ENCODE measurements at places on chromosomes 11 and 22.

DNA sequence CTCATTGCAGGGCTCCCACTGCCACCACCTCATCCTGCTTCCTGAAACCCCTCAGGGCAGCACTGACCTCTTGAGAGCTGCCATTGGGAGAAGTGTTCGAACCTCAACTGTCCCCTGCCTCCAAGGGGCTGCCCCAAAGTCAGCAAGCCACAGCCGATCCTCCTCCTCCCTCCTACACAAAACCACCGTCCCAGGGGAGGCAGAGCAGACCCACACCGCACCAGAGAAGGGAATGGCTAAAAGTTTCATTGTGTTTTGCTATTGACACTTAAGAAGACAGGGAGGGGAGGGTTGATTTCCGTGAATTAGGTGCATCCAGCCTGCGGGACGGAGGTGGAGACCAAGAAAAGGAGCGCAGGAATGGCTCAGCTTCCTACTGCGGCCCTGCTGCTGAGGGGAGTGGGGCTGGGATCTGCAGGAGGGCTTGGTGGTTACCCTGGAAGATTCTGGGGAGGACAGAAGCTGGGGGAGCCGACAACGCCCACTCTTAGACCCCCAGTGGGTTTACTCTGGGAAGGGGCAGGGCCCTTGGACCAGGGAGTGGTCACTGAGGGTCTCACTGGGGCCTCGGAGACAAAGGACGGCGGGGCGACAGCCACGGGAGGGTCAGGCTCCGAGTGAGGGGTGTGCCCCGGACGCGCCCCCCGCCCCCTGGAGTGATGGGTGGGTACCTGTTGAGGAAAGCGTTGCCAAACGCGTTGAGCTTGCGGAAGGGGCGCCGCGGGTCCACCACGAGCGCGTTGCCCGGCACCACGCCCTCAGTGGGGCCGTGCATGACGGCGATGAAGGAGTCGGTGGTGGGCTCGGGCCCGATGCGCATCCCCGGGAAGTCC lies 815 bp downstream of the EHD1 start:
- no peak for DNase-seq

- peak; percentile 55 for DNase-seq
Measured at GRCh38 chr11:9613830-9614762, 40.6 kb downstream of the WEE1 start.

DNA sequence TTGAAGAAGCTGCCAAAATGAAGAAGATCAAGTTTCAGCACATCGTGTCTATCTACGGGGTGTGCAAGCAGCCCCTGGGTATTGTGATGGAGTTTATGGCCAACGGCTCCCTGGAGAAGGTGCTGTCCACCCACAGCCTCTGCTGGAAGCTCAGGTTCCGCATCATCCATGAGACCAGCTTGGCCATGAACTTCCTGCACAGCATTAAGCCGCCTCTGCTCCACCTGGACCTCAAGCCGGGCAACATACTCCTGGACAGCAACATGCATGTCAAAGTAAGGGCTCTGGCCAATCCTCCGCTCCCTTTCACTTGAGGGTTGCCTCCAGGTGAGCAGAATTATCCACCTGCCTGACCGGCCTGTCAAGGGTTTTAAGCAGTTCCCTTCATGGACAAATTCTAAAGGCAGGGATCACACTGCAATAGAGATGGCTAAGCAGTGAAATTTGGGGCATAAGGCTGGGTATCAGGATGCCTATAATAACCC lies 6.0 kb downstream of the ANKK1 start:
- peak; percentile 28 for DNase-seq

DNA sequence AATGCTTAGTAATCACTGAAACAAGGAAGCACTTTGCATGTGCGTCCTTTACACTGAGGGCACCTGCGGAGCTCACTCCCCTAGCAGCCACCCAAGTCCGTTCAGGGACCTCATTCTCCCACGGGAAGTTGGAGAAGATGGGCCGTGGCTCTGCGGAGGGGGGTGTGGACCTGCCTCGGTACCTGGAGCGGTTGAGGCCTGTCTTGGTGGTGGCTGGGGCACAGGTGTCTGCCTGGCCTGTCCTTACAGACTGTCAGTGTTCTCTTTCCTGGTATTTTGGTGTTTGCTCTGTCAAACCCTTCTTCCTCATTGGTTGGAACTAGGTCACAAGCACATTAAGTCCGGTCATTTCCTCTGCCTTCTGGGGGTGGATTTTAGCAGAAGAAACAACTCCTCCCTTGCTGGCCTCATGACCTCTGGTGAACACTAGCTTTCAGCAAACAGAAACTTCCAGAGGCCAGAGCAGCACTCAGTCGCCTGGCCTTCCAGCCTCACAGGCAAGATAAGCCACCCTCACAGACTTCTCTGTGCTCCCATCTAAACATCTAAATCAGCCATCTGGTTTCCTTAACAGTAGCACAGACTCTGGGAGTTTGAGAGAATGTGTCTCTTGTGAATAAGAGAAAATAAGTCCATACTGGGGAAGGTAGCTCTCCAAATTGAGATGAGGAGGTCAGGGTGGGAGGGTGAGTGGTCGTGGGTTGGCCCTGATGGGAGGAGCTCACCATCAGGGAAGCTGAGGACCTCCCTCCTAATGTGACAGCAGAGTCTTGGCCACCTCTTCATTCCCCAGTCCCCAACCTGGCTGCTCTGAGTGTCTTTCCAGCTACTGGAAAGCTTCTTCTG lies 8.6 kb downstream of the SNAP29 start:
- peak; percentile 93 for DNase-seq

GRCh38 chr22:47354668-47355387 lies 592.4 kb downstream of the TBC1D22A start:
- DNase-seq: no peak

GRCh38 chr11:35717043-35717442 lies 54.5 kb downstream of the TRIM44 start:
- no peak for DNase-seq

DNA sequence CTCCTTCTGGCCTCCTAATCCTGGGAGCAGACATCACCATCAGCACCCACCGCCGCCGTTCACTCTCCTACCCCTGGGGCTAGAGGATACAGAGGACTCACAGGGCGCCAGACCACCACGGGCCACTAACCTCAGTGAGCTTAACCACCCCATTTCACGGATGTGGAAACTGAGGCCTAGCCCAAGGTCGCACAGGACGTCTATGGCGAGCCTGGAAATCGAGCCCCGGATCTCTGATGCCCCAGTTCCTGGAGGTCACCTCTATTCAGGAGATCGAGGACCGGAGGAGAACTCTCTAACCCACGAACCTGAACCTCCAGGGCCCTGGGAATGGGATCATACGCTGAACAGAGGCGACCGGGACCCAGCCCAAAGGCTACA lies 349 bp downstream of the TIMM10 start:
- no peak for DNase-seq

DNA sequence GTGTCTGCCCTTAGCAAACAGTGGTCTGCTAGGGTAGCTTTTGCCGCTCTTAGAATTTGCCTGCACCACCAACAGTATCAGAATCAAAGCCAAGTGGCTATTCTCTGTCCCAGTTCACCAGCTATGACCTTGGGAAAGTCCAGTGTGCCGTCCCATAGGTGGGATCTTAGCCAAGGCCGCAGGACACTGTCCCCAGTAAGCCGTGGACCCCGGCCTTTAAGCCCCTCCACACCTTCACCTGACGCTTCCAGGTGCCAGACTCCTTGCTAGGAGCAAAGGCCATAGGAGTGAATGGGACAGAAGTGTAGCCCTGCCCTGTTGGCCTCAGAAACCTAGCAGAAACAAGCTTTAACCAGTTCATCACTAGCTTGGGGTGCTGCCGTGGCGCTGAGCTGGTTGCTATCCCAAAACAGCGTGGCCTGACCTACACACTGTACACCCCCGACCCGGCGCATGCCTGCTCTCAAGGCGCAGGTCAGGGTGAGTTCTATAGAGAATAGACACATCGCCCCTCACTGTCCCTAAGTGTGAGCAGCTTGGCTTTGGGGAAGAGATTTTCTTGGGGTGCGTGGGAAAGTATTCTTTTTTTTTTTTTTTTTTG lies 4.5 kb downstream of the FADD start:
- DNase-seq: no peak

DNA sequence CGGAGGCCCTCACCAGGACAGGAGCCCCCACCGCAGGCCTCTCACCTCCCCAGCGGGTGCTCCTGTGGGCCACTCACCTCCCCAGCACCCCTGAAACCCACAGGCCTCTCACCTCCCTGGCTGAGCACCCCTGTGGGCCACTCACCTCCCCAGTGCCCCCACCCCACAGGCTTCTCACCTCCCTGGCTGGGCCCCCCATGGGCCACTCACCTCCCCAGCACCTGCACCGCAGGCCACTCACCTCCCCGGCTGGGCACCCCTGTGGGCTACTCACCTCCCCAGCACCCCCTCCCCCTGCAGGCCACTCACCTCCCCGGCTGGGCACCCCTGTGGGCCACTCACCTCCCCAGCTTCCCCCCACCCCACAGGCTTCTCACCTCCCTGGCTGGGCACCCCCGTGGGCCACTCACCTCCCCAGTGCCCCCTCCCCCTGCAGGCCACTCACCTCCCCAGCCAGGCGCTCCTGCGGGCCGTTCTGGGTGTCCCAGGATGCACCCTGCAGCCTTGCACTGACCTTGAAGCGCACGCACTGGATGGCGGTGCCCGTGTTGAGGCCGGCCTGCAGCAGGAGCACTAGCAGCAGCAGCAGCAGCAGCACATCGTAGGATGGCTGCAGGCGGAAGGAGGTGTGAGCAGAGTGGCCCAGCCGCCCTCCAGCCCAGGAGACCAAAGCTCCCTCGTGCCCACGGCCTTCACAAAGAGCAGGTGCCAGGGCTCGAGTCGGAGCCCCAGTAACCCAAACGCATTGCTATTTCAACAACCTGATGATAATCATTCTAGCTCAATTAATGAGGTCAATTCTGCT lies 5.7 kb upstream of the TTLL8 start:
- DNase-seq: no peak

DNA sequence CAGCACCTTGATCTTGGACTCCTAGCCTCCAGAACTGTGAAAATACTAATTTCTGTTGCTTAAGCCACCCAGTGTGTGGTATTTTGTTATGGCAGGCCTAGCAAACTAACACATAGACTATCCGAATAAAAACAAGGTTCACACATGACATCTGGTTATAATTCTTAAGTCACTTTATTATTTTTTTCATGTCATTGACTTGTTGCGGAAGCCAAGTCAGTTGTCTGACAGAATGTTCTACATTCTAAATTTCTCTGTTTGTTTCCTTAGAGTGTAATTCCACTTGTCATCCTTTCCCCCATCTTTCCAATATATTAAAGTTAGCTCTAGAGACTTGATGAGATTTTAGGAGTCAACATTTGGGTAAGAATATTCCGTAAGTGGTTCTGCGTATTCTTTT lies 40.6 kb downstream of the RAB30 start:
- DNase-seq: no peak

GRCh38 chr22:20243537-20244249 lies 24.4 kb downstream of the RTN4R start:
- DNase-seq: peak; percentile 70

GRCh38 chr11:72583616-72584292 lies 90.5 kb downstream of the PDE2A start:
- DNase-seq: no peak

DNA sequence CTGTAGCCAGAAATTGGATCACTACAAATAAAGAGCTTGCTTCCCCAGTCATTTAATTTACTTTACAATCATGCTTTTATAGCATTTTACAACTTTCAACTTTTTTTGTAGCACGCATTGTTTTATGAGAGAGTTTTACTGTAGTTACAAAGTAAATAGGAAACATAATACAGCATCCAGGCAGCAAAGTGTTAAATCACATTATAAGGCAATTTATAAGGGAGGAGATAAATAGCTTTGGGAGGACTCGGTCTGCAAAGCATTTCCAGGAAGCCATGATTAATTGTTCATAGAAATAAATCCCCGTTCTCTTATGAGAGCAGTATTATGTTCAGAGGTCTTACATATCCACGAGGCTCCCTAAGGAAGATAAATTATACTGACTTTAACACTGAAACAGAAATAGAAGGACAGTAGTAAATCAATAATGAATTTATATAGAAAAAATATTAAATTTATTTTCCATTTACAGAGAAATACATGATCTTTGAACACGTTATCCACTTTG lies 792.6 kb upstream of the RAG2 start:
- no peak for DNase-seq

GRCh38 chr11:26805001-26805400 lies 83.1 kb upstream of the SLC5A12 start:
- no peak for DNase-seq

DNA sequence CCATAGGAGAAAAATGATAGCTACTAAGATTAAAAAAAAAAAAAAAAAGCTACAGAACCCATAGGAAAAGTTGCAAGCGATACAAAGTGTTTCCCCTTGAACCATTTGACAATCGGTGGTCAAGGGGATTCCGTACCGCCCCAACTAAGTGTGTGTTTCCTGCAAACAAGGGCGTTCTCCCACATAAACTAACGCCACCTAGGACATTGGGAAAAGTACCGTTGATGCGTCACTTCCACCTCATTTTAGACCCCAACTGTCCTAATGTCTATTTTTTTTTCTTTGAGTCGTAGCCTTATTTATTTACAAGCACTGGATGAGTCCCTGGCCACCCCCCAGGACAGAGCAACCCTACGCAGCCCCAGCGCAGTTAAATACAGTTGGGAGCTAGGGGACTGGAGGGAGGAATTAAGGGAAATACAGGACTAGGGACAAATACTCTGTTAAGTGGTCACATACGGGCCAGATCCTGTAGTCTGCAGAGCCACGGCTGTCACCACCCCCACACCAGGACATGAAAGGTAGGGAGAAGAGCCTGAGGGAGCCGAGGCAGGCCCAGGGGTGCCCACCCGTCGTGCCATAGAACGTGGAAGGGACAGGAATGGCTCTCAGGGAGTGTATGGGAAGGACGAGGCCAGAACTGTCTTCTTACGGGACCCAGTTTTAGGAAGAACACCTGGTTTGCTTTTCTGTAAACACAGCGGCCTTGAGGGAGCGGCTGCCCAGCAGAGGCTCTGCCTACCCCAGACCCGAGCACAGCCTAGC lies 19.0 kb downstream of the EIF1AD start:
- no peak for DNase-seq

GRCh38 chr11:75002516-75002915 lies 13.8 kb downstream of the NEU3 start:
- no peak for DNase-seq

GRCh38 chr11:17369094-17369493 lies 17.5 kb downstream of the NCR3LG1 start:
- DNase-seq: no peak

DNA sequence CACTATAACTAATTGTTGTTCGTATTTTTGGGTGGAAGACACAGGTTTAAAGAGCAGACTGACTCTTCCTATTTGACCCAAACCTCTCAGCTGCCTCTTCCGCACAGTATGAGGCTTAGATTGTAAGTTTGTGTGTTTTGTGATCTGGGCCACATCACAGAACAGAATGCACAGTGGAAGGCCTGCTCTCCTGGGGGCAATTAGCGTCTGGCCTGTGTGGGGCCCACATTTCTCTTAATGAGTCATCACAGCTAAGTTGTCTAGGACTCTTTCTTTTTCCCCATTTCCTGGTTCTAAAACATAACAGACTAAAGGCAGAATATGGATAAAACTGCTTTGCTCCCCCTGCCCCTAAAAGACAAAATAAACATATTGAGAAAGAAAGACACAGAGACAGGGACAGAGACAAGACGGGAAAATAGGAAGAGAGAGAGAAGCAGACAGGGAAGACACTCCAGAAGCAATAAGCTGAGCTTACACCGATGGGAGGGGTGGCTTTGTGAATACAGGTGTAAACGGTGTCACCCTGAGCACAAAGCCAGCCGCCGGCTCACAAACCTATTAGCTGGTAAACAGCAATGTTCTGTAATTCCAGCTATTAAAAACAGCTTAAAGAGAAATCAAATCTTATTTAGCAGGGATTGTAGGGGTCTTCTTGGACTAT lies 127.4 kb upstream of the OPCML start:
- no peak for DNase-seq

GRCh38 chr22:24512043-24512442 lies 16.9 kb downstream of the UPB1 start:
- no peak for DNase-seq

- DNase-seq: no peak
Measured at GRCh38 chr11:61297746-61298145, 2.6 kb upstream of the VWCE start.
